Esophagus squamous epithelium (tissue), 5 donors: ENCODE measurements at places on chromosomes 7 and 10.

- DNase-seq, result no peak
Observed at GRCh38 chr7:5766321-5766761, 15.1 kb downstream of the RNF216 start.

DNA sequence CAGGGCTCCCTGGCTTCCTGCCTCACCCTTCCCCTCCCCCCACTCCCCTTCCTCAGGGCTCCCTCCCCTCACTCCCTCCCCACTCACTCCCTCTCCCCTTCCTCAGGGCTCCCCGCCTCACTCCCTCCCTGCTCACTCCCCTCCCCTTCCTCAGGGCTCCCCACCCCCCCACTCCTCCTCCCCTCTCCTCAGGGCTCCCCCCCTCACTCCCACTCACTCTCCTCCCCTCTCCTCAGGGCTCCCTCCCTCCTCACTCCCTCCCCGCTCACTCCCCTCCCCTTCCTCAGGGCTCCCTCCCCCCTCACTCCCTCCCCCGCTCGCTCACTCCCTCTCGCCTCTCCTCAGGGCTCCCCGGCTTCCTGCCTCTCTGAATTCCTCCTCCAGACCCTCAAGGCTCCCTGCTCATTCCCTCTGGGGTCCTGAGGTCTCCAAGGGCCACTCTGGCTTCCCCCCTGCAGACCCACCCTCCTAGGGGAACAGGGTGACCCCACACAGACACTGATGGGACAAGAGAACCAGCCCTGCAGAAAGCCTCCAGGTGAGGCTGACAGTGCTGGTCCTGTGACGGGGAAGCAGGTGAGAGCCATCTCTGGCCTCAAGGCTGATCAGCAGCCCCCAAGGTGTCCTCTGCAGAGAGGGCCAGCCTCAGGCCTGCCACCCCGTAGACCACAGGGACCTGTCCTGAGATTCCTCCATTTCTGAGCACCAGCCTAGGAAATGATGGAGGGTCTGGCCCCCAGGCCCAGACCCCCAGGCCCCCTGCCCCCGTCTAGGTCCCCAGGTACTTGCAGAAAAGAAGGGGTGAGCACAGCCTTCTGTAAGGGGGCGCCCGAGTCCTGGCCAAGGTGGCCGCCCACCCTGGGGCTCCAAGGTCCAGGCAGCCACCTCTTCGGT lies 47.2 kb downstream of the PWWP2B start:
- no peak for DNase-seq

DNA sequence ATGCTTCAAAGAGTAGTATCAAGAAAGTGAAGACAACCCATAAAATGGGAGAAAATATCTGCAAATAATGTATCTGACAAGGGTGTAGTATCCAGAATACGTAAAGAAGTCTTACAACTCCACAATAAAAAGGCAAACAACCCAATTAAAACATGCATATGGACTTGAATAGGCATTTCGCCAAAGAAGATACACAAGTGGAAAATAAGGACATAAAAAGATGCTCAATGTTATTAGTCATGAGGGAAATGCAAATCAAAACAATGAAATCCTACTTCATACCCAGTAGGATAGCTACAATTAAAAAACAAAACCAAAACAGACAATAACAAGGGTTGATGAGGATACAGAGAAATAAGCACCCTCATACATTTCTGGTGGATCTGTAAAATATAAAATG lies 79.2 kb downstream of the NUDCD3 start:
- no peak for DNase-seq

- no peak for DNase-seq
Observed at GRCh38 chr10:35928748-35929147, 286.7 kb upstream of the FZD8 start.

DNA sequence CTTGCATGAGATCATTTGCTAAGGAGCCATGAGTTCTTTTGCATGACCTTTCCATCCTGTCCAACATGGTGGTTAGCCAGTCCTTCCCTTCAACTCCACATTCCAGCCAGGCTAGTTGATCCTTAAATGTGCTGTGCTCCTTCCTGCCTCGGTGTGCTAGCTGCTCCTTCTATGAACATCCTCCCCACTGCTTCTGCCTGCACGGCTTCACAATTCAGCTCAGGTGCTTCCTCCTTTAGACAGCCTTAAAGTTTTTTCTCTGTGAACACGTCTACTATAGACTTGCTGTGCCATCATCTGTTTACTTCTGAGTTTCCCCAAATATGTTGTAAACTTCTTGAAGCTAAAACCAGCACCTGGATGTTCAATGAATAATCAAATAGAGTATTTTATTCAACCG lies 95.5 kb downstream of the OTUD1 start:
- no peak for DNase-seq

- DNase-seq, result no peak
Observed at GRCh38 chr7:132410385-132410784, 165.9 kb downstream of the PLXNA4 start.

DNA sequence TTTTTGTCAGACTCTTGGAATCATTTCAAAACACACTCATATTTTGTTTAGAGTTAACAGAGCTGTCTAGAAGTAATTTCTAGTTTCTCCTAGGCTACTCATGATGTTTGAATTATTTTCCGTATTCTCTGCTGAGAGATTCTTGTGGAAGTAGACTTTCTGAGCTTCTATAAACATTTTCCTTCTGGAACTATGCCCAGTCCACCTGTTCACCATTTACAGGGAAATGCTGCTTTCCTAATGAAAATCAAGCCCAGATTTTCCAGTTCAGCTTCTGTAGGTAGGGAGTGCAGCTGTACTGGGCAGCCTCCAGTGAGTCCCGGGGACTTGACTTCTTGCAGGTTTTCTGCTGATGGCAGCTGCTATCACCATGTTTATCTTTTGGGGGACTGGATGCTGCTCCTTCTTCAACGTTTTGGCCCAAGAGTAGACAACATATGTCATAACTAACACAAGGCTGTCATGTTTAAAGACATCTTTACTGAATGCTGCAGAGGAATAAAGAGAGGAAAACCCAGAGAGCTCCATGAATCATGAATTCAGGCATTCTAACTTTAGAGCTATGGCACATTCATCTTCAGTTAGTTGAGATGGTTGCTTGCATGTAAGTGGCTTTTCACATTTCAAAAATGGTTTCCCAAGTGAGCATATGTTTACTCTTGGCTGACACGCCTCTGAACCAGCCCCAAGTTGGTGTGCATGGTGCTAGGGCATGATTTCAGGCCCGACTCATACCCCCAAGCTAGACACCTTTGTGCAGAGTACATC lies 85.6 kb downstream of the SDK1 start:
- DNase-seq, result no peak
